ENCODE measurements at places on chromosomes 5 and 9.

DNA sequence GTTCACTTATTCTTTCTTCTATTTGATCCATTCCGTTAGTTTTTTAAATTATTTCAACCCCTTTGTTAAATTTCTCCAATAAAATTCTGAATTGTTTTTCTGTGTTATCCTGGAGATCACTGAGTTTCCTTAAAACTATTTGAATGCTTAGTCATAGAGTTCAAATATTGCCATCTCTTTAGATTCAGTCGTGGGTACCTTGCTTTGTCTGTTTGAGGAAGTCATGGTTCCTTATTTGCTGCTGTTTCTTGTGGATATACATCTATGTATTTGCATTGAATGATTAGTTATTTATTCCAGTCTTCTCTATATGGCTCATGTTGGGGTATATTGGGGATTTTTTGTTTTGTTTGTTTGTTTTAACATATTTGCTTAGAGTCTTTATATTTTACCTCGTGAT lies 80.6 kb downstream of the HINT1 start:
- no peak for DNase-seq

DNA sequence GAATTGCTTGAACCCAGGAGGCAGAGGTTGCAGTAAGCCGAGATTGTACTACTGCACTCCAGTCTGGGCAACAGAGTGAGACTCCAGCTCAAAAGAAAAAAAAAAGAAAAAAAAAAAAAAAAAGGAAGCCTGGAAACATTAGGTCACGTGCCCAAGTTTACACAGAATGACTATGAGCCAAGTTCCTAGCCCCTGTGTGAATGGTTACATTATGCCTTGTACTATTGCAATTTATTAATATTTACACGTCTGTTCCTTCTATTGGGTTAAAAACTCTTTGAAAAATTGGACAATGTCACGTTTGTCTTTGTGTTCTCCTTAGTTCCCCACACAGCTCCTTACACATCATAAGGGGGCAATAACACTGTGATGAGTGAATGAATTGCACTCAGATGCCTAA lies 33.5 kb upstream of the SLC28A3 start:
- DNase-seq: no peak

- DNase-seq: no peak
Measured at GRCh38 chr5:36704131-36704530, 97.7 kb downstream of the SLC1A3 start.

DNA sequence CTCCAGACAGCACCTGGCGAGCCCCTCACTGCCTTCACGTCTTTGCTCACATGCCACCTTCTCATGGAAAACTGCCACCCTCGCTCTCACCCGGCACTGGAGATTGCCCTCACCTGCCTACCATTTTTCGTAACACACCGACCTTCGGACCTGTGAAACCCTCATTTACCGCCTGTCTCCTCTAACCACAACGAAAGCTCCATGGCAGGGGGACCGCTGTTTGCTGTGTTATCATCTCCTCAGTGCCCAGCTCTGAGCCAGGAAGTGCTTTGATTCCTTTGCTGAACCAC lies 109.2 kb upstream of the PHYKPL start:
- DNase-seq: no peak

DNA sequence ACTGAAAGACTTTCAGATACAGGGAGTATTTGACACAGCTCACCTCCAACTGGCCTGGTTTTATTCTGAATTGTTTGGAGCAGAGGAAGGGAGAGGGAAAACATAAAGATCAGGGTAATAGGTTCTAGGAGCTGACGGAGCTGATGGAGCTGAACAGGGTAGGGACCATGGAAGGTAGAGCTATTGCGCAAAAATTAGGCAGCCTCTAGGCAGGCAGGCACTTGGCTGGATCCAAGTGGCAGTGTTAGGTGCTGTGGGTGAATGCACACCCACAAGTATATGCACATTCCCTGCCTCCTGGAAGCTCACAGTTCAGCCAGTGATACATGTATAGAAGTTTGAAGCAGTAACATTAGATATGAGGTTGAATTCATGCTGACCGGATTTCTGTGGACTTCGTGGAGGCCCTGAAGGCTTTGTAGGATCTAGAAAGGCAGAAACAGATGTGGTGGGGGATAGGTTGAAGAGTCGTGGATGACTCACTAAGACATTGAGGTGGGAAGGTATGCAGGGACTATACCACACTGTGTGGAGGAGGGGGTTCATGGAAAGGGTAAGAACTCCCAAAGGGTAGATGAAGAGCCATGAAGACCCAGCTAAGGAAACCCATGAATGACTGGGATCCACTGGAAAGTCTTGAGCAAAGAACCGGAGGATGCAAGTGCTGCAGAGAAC lies 50.8 kb downstream of the WWC1 start:
- no peak for DNase-seq

GRCh38 chr9:859251-859650 lies 17.8 kb downstream of the DMRT1 start:
- DNase-seq: no peak

GRCh38 chr5:38997591-38997990 lies 76.6 kb downstream of the RICTOR start:
- no peak for DNase-seq

DNA sequence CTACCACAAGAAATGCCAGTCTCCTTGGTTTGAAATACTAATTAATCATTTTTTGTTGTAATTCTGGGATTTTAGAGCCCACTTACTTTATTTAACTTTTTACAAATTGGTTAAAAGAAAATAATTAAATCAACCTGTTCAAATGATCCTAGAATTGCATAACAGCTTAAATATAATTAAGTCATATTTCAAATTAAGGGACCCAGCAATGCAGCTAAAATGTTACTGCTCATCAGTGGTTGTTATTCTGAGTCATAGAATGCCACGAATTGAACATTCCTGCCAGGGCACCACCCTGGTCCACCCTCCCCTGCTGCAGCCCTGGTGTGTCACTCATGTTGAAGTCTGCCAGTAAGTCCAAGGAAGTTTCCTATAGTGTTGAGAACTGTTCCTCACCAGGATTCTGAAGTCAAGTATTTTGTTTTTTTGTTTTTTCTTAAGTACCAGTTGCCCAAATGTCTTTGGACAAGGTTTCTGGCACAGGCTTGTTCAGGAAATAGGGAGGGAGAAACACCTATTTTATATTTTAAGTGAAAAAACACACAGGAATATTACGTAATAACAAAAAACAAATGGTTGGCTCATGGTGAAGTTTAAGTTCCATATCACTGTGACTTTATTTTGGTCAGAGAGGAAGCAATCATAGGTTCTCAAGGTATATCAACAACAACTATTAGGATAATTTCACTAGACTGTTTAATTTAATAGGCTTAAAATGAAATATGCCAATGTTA lies 4.3 kb upstream of the ITGA1 start:
- no peak for DNase-seq

GRCh38 chr5:154713615-154714125 lies 41.5 kb upstream of the LARP1 start:
- DNase-seq: no peak

DNA sequence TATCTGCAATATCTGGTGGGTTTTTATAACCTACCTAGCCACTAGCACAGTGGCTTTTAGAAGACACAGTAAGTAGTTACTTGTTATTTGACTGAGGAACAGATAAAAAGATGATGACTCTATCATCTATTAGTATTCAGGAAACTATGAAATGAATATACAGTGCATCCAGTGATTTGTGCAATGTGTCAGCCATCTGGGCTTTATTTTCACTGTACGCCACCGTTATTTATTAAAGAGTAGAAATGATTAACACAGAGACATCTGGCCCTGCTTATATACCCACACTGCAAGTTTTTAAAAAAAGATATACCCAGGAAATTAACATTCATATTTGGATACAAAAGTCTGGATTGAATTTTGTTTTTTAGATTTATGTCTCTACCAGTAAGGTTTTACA lies 408.4 kb downstream of the PDE4D start:
- DNase-seq: no peak

- no peak for DNase-seq
Measured at GRCh38 chr9:3848445-3849114, 322.8 kb upstream of the RFX3 start.

DNA sequence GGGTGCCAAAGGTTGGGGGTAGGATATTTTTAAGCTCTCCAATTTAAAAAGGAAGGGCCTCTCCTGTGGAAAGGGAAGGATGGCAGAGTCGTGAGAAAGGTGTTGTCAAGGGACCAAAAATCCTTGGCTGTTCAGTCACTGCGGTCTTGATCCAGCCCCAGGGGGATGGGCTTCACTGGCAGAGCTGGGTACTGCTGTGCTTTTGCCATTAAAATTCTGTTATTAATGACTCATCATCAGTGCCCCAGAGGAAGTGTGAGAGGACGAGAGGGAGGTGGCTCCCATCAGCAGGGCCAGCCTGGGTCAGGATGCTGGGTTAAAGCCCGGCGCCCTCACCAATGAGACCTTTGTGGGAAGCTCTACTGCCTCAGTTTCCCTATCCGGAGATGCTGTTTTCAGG lies 16.7 kb downstream of the PCDH12 start:
- DNase-seq: no peak

DNA sequence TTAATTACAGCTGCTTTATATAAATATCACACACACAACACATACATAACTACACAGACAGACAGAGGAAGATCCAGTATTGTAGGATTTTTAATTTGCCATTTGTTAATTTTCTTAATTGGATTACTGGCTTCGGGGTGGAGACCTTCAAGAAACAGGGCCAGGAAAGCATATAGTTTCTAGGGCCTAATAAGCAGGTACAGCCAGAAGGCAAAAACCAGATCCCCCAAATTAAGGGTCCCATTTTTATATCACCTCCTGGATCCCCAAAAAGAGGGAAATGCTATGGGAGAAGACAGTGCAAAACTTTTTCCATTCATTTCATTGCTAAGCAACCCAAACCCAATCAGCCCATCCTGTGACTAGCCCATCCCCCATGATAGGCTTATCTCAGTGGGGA lies 373.3 kb upstream of the FAM174A start:
- no peak for DNase-seq

- peak; percentile 73 for DNase-seq
Measured at GRCh38 chr5:180802325-180803180, at the start of gene MGAT1. Gene MGAT1, minus strand, starts transcription at chr5:180802806. Its CDS starts 9,835 bp downstream, at chr5:180792971.

DNA sequence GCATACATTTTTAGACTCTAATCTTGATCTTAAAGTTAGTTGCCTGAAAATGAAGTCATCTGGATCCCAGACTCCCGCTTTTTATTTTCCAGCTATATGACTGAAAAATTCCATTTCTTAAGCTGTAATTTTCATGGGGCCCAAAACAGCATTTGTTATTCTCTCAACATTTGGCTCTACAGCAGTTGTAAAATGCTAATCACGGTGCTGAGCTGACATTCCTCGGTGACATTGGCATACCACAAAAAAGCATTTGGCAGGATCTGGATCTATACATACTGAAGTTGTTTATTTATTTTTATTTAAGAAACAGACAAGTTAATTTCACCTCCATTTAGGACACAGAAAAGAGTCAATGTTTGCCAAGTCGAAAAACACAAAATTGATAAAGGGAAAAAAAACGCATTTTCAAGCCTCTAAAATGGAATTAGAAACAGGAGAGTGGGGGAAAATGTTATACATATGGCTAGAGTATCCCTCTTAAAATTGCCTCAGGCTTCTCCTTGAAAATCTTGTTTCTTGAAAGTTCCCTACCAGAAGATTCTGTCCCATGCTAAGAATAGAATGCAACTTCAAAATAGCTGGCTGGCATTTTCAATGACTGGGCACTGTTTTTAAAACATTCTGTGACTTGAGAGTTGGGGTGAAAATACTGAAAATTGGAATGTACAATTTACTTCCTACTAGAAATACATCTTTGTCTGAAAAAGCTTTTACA lies 207.5 kb upstream of the TBCA start:
- DNase-seq: no peak

- DNase-seq: no peak
Measured at GRCh38 chr5:154135125-154135817, 55.3 kb upstream of the GALNT10 start.

GRCh38 chr5:67105270-67105669 lies 91.3 kb downstream of the CD180 start:
- DNase-seq: no peak

- no peak for DNase-seq
Measured at GRCh38 chr9:98287384-98287783, 31.9 kb upstream of the TBC1D2 start.
